ENCODE measurements at places on chromosomes 7 and 10. TPM values are rescaled to one million over a fixed set of nuclear protein-coding genes. Genes with fewer than 3 reads are reported as not detected.

- DNase-seq = no peak
Observed at GRCh38 chr10:62691336-62691735, 113.2 kb upstream of the ADO start.

DNA sequence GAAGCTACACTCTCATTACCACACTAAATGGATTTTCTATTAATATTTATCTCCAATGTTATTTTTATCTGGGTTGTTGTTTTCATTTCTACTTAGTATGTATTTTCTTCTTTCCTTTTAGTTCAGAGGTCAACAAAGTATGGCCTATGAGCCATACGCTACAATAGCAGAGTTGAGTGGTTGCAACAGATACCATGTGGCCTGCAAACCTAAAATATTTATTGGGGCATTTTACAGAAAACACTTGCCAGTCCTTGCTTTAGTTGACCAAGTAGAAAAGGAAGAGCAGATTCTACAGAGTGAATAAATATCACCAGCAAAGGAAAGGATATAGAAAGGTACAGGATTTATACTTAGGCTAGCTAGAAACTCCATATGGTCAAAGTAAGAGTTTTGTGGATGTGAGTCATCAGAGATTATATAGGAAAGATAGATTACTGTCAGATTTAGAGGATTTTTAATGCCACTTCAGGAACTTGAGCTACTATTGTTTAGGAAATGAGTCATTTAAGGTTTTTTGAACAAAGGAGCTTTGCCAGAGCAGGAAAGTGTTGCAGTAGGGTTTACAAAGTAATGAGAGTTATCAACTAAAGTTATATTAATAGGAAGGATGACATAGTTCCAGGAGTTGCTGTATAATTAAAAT lies 323.3 kb upstream of the KAT6B start:
- no peak for DNase-seq

- no peak for DNase-seq
Observed at GRCh38 chr10:45375101-45375500, 1.1 kb downstream of the ALOX5 start.

DNA sequence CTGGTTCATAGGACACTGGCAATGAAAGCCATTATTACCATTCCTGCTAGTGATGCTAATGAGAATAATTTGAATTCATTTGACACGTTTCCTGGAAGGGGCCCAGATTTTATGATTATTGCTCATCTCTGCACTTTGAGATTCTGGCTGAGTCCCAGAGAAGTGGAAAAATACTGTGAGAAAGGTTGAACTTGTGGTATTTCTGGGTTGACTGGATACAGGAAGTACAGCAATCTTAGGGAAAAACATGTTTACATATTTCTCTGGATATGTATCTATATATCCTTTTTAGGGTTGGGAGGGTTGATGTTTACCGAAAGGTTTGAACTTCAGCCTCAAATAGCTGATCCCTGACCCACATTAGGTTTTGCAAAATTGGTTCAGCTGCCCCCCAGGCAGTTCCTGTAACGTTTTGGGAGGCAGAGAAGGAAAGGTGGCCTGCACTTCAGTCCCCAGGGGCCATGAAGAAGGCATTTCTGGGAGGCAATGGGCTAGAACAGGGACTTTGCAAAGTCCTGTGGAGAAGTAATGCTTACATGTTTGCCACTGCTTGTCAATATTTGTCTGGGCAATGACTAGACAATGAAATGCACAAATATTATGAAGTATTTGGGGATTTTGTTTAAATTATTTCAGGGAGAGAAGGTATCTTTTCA lies 253.7 kb upstream of the PITRM1 start:
- DNase-seq = peak; percentile 84

DNA sequence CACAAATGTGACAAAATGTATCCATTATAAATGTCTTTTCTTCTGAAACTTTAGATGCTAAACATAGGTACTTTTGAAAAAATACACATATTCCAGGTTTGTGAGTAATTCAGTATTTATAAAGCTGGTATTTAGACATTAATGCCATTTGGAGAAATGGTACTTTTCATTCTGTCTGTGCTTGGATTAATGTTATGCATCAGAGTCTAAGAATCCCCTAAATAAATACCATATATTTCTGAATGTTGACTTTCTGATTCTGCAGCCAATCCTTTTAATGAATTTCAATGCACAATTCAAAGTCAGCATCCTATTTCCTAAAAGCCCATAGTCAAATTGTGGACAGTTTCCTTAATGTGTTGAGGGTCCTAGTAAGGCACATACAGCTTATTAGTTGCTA lies 145.0 kb downstream of the DKK1 start:
- no peak for DNase-seq

- DNase-seq = no peak
Observed at GRCh38 chr7:75842836-75843446, 29.3 kb upstream of the CCL24 start.

- no peak for DNase-seq
Observed at GRCh38 chr10:102673819-102674511, 29.7 kb downstream of the TRIM8 start.

- DNase-seq = no peak
Observed at GRCh38 chr10:7170626-7171322, 240.1 kb downstream of the SFMBT2 start.

GRCh38 chr10:46544989-46545791 lies 11.3 kb downstream of the GPRIN2 start:
- no peak for DNase-seq

DNA sequence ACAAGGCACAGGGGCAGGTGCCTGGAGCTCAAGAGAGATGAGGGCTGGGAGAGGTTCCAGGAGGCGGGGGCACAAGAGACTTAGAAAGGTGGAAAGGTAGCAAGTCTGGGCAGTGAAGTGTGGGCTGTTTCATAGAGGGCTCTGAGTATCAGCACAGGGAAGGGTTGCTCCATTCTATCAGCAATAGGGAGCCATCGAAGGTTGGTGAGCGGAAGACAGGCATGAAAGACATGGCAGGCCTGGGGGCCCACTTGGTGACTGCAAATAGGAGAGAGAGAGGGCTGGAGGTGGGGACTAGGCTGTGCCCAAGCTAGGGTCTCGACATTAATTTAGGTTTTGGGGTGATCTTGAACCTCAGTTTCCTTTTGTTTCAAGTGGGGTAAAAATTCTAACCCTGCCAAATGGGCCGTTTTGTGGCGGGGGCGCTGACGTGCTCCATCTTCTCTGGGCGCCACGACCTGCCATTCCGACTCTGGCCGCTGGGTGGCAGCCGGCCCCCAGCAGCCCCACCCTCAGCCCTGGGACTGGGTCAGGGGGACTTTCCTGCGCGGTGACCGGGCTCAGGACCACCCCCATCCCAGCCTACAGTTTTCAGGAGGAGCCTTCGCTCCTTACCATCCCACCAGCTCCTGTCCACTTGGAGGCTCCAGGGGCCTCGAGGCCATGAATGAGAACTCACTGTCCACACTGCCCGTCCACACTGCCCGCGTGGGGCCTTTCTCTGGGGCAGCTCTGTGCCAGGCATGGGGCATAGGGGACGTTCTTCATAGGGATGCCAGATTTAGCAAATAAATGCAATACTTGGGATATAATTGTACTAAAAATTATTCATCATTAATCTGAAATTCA lies 37.2 kb upstream of the PCBD1 start:
- DNase-seq = peak; percentile 26

- DNase-seq = no peak
Observed at GRCh38 chr10:91756286-91756685, 41.9 kb upstream of the TNKS2 start.

DNA sequence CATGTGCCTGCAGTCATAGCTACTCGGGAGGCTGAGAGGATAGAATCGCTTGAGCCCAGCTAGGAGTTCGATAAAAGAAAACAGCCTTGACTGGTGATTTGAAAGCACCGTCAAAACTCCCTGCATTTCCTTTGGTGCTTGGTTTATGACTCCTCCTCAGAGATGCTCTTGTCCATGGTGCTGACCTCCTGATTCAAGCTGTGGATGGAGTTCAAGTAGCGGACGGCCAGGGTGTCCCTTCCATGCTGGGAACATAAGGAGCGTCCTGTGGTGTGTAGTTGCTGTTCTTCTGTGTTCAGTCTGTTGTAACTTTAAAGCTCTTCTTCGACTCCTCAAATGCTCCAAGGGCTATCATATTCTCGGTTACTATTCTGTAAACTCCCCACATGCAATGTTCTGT lies 382.5 kb upstream of the KIAA1217 start:
- DNase-seq = peak; percentile 43

DNA sequence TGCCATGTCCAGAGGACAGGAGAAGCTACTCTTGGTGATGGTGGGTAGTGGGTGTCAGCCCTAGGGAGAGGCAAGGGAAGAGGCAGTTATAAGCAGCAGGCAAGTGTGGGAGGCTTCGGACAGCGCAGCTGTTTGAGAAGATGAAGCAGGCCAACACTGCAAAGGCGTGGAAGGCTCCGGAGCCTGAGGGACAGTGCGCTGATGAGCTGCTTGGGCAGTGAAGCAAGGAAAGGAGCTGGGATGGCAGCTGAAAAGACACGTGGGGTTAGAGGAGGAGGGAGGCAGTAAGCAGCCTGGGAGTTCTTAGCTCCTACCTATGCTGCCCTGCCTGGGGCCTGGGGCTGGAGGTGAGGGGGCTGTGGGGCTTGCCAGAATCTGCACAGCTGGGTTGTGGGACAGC lies 50.1 kb upstream of the CRTAC1 start:
- DNase-seq = peak; percentile 12

GRCh38 chr10:69960988-69961880 lies 91.4 kb upstream of the MACROH2A2 start:
- DNase-seq = no peak

DNA sequence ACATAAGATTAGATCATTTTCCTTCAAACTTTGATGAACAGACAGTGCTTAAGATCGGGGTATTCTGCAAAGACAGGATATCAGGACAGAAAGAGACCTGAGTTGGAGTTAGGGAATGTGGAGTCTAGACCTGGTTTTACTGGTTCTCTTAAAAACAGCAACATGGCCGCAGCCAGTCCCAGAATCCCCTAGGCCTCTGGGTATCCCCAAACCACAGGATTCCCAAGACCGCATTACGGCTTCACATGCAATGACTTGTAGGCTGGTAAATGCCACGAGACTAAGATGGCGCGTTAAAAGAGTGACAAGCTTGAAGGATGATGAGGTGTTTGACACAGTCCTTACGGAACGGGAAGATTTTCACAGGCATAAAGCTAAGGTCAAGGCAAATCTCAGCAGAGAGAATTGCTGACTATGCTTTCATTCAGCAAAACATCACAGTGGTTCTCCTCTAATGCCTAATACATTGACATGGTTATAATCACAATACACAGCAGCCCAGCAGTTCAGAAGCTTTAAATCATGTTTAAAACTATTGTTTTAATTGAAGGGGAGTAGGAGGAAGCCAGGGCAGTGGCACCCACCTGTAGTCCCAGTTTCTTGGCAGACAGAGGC lies 32.9 kb downstream of the MPP7 start:
- no peak for DNase-seq

GRCh38 chr10:70255329-70256299 lies 22.4 kb upstream of the PPA1 start:
- DNase-seq = no peak

DNA sequence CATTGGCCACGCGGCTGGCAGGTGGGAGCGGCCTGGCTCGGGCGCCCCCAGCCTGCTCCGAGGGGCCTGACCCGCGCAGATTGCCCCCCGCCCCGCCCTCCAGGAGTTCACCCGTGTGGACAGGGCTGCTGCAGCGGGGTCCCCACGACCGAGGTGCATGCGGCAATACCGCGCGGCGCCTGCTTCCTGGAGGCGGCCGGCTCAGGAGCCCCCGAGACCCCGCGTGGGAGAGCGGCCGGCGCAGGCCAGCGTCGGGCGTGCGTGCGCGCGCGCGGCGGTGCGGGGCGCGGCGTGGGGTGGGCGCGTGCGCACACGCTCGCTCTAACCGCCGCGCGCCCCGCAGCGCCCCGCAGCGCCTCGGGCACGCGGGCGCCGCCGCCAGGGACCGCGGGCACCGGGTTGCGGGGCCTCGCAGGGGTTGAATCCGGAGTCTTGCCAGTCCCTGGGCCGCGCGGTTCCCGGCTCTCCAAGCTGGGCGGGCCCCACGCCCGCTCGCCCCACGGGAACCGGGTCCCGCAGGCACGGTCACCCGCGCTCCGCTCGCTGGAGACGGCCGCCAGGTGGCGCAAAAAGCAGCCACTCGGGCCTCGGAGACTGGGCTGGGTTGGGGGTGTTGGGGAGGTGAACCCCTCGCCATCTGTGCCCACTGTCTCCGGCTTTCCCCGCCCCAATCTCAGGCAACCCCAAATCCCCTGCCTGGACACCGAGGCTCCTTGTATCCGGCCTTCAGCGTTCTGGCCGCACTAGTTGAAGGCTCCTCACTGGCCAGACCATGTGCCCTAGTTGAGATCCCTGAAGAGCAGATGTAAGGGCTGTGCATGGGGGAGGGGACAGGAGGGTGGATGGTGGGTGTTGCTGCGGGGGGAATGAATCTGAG lies 1.3 kb upstream of the ACHE start:
- no peak for DNase-seq

- peak; percentile 26 for DNase-seq
Observed at GRCh38 chr7:69213878-69214277, 384.4 kb upstream of the AUTS2 start.

GRCh38 chr7:37430640-37431039 lies 18.0 kb downstream of the ELMO1 start:
- no peak for DNase-seq

DNA sequence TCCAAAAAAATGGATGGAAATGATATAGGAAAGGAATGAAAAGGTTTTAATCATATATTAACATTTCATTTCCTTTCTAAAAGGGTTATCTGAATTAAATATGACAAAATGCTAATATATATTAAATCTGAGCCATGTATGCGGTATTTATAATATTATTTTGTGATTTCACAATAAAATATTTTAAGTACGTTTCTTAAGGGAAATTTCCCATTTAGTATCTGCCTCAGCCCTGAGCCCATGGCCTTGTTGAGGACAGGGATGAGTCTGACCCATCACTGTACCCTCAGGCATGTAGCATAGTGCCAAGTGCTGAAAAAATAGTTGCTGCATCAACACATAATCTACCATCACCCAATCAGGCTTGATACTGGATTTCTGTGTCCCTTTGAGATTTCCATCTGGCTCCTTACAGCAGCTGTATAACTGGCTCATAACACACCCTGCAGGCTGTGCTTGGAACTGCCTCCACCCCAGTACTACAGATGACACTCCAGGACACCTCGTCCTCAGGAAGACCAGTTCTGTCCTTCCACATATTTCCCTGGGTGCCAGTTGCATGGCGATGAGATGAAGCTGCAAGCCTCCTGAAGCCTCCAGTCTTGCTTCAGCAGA lies 59.4 kb upstream of the ASAH2 start:
- DNase-seq = no peak

DNA sequence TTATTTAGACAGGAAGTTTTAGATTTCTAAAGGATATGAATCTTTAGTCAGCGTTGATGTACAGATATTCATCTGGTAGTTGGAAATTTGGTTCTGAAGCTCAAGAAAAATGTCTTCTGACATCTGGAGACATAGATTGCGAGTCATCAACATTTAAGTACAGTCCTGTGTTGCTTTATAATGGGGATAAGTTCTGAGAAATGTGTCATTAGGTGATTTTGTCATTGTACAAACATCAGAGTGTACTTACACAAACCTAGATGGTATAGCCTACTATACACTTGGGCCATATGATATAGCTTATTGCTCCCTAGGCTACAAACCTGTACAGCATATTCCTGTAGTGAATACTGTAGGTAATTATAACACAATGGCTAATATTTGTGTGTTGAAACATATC lies 49.6 kb upstream of the UBN2 start:
- no peak for DNase-seq

Gene FAM25G
- not detected for total RNA-seq

Gene KNDC1
- total RNA-seq = 1.1 TPM

Gene SLC26A5
- total RNA-seq = not detected

All from Caki2 (cell line).